AG08395 (cell line): ENCODE measurements at places on chromosomes 13 and 19.
A peak's percentile ranks its signal among the peaks of the same experiment; 100 is the strongest.

GRCh38 chr13:42280537-42280936 is 8.6 kb downstream of the AKAP11 start:
- no peak for DNase-seq

GRCh38 chr19:18339723-18340122 is 675 bp upstream of the PGPEP1 start:
- DNase-seq, result peak; percentile 38

- peak; percentile 81 for DNase-seq
Observed at GRCh38 chr19:18251587-18252369, 22.5 kb downstream of the IQCN start.

DNA sequence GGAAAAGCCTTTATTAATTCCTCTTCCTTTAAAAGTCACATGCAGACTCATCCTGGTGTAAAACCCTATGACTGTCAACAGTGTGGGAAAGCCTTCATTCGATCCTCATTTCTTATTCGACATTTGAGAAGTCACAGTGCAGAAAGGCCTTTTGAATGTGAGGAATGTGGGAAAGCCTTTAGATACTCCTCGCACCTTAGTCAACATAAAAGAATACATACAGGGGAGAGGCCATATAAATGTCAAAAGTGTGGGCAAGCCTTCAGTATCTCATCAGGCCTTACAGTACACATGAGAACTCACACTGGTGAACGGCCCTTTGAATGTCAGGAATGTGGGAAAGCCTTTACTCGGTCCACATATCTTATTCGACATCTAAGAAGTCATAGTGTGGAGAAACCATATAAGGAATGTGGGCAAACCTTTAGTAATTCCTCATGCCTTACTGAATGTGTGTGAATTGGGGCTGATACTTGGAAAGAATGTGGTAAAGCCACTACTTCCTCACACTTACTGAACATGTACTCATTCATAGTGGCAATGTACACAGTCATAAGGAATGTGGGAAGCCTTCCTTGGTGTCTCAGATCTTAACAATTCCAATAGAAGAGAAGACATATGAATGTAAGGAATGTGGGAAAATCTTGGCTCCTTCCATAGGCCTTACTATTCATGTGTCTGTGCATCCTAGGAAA is 18.8 kb downstream of the ZNF559 start:
- DNase-seq, result no peak

GRCh38 chr13:40094056-40094455 is 438.6 kb downstream of the COG6 start:
- DNase-seq, result no peak

GRCh38 chr19:6126335-6126974 is 9.0 kb upstream of the ACSBG2 start:
- peak; percentile 50 for DNase-seq

DNA sequence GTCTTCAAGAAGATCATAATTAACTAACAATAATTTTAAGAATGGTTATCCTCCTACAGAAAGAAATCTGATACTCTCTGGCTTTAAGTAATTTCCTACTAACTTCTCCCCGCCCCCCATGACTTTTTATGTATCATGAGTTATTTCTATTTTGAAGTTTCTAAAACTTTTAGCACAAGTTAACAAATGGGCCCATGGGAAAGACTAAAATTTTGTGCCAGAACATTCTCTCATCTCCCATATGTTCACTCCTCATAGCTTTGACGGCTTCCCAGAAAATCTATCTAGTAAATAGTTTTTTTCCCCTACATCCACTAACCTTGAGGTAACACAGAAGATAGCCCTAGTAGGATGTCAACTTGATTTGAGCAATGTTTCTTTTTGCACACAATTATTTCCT is 148.3 kb downstream of the POSTN start:
- no peak for DNase-seq

DNA sequence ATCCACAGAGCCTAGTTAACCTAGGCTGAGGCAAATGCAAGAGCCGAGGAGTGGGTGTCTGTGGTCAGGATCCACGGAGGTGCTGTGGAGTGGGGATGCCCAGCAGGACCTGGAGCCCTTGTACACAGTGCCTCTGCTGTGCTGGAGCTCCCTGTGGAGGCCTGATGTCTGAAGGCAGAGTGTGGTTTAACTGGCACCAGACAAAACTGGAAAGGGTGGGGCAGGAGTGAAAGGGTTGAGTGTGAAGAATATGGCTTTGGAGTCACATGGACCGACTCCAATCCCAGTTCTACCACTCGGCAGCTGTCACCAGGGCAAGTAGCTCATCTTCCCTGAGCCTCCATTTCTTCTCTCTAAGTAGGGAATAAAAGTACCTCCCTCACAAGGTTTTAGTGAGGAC is 60.3 kb upstream of the GPR12 start:
- DNase-seq, result no peak

- DNase-seq, result no peak
Observed at GRCh38 chr13:70662231-70662940, 554.1 kb upstream of the KLHL1 start.

DNA sequence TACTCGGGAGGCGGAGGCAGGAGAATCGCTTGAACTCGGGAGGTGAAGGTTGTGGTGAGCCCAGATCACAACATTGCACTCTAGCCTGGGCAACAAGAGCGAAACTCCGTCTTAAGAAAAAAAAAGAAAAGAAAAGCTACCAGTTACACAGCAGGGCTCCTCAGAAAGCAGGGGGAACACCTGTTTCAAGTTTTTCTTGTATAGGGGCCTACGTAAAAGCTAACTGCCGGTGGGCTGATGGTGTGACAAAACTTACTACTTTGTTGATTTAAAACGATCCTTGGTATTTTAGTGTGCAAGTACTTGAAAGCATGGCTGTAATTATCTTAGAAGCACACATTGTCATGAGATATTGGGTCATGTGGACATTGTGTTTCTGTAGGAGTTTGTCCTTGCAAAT is 15.7 kb upstream of the ERVV-1 start:
- no peak for DNase-seq

DNA sequence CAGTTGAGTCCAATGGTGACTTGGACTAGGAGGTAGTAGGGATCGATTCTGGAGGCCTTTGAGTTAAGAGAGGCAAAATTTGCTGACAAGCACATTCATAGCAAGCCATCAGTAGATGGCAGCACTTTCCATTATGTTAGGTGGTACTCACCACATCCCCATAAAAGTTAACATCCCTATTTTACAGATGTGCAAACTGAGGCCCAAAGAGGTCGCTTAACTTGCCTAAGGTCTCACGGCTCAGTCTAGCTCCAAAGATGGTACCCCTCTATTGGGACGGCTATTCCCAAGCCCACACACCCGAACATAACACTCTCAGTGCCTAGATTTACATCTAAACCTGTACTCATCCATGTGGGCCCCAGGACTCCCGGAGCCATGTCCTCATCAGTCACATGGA is 21.5 kb upstream of the FOSB start:
- DNase-seq, result no peak

GRCh38 chr13:93882086-93882651 is 597.3 kb downstream of the DCT start:
- no peak for DNase-seq

DNA sequence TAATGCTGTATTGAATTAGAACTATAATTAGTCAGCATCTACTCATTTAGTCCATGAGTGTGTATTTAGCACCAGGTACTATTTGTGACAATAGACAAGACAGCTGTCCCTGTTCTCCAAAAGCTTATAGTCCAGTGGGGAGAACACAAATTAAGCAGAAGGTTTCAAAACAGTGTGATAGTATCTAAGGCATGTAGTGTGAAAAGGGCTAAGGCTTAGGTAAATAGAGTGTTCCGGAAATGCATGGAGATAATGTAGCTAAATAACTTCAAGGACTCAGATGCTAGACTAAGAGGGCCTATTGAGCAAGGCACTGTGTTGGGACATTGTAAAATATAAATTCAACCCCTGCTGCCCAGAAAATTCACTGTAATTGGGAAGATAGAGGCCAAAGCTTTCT is 144.1 kb upstream of the MIR17HG start:
- DNase-seq, result no peak

DNA sequence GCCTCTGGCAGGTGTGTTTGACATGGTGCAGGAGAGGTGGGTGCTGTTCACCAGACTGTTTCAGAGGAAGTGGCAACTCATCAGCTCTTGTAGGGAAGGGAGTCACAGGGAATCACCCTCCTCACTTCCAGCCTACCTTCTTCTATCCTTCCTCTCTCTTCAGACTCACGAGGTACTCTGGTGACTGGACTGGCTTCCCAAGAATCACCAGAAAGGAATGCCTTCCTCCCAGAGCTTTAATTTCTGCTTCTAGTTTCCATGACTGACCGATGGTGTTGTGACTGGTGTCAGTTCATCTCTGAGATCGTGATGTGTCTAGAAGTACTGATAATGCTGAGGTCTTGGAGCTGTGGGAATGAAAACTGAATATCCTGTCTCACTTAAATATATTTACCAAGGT is 247.3 kb downstream of the KCTD12 start:
- DNase-seq, result peak; percentile 23

GRCh38 chr19:57850553-57851017 is 926 bp downstream of the ZNF587 start:
- DNase-seq, result peak; percentile 16

- no peak for DNase-seq
Observed at GRCh38 chr13:44542361-44542760, 33.8 kb downstream of the TSC22D1 start.

DNA sequence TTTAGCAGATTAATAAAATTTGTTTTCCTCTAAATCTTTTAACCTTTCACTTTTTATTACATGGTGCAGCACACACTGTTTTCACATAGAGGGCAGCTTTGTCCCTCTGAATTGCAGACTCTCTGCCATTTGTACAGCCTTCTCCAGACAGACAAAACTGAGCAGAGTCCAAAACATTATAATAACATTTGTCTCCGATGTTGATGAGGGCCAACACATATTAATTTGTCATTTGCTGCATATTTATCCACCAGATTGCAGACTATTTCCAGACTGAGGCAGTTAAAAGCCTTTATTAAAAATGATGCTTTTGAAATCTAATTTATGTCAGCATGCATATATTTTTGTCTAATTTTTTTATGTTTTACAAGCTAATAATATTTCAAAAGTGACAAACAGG is 1251.9 kb upstream of the SLC10A2 start:
- DNase-seq, result no peak

DNA sequence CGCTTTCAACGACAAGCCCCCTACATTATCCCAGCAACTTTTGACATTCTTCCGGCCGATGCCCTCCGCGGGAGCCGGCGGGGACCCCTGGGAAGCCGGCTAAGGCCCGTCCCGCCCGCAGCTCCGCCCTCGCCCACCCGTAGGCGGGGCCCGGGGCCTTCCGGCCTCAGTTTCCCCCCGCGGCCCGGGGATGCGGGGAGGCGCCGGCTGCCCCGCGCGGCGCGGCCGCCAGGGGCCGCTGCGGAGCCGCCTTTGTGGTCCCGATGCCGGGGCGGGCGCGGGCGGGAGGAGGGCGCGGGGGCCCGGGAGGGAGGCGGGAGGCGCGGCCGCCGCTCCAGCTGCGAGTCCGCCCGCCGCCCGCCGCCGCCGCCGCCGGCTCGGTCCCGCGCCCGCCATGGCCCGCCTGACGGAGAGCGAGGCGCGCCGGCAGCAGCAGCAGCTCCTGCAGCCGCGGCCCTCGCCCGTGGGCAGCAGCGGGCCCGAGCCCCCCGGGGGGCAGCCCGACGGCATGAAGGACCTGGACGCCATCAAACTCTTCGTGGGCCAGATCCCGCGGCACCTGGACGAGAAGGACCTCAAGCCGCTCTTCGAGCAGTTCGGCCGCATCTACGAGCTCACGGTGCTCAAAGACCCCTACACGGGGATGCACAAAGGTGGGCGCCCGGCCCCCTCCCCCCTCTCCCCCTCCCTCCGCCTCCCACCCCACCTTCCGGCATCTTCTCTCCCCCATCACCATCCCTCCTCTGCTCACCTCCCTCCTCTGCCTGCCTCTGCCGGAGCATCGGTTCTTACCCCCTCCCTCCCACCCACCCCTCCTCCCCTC is at the start of gene CELF5:
Gene CELF5, plus strand, starts transcription at position 316 of the 823 bp plus-strand sequence. Its CDS starts 79 bp downstream, at position 395.
- peak; percentile 79 for DNase-seq

- no peak for DNase-seq
Observed at GRCh38 chr19:4449022-4449638, 8.5 kb downstream of the UBXN6 start.

DNA sequence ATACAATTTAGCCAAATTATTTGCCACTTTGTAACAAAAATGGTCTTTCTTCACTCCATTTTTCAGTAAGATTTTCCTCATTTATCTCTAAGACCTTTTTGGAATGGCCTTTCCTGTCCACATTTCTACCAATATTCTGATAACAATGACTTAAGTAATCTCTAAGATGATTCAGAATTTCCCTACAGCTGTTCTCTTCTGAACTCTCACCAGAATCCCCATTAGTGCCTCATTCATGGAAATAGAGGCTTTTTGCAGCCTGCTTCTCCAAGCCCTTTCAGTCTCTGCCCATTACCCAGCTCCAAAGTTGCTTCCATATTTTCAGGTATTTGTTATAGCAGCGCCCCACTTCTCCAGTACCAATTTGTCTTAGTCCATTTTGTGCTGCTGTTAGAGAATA is 867.0 kb downstream of the GPC5 start:
- DNase-seq, result no peak

GRCh38 chr13:79282976-79283375 is 123.1 kb downstream of the RBM26 start:
- DNase-seq, result no peak

GRCh38 chr19:17706750-17707181 is 12.5 kb upstream of the MAP1S start:
- peak; percentile 64 for DNase-seq
